ENCODE measurements at places on chromosomes 12 and 14.

DNA sequence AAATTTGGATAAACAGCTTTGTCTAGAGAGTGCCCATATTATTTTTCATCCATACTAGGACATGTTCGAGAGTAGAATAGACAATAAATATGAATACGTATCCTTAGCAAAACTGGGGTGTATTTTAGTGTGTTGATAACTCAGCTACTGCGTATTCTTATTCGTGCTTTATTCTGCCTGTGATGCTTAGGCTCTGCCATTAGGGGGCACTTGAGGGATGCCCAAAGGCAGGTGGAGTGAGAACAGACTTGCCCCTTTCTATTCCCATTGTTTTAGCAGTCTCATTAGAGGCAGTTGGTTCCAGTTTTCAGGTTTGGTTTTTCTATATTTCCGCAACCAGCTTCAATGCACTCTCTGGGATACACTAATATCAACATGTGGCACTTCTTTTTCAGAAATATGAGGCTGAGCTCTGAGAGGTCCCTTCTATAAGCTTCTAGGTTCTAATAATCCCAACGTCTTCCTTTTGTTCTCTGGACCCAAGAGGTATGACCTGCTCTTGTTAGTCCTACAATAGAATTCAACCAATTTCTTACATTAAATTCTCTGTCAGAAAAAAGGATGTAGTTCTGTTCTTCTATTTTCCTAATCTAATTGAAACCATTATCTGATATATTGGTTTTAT, 985.7 kb upstream of the FBXO33 start:
- H3K36me3 ChIP-seq: no peaks in the 10 kb centered on the region
- no peaks in the 10 kb centered on the region for H3K4me1 ChIP-seq
- no peak overlapping the region for H3K27ac ChIP-seq
- no peak overlapping the region for H3K4me3 ChIP-seq
- no peaks in the 10 kb centered on the region for H3K27me3 ChIP-seq

GRCh38 chr12:92472201-92472600, 230.6 kb upstream of the PLEKHG7 start:
- no peak overlapping the region for H3K27ac ChIP-seq
- no peaks in the 10 kb centered on the region for H3K36me3 ChIP-seq
- DNase-seq: no peak
- no peak overlapping the region for H3K4me3 ChIP-seq

DNA sequence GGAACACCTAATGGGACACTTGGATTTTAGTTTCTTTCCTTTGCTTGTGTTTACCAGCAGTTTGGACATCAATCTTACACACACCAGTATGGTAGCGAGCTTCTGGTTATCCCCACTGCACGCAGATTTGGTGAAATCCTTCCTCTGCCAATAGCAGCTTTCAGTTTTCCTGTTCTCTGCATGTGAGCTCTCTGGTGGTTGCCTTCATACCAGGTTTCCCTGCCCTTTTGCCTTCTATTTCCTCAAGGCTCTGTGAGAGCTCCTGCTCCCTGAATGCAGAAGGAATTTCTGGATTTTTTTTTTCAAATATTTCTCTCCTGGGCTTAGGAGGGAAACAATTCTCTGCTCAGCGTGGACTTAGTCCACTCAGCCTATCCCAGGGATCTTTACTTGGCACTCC, 93.0 kb upstream of the CCDC91 start:
- no peak for DNase-seq
- no peaks in the 10 kb centered on the region for H3K36me3 ChIP-seq

DNA sequence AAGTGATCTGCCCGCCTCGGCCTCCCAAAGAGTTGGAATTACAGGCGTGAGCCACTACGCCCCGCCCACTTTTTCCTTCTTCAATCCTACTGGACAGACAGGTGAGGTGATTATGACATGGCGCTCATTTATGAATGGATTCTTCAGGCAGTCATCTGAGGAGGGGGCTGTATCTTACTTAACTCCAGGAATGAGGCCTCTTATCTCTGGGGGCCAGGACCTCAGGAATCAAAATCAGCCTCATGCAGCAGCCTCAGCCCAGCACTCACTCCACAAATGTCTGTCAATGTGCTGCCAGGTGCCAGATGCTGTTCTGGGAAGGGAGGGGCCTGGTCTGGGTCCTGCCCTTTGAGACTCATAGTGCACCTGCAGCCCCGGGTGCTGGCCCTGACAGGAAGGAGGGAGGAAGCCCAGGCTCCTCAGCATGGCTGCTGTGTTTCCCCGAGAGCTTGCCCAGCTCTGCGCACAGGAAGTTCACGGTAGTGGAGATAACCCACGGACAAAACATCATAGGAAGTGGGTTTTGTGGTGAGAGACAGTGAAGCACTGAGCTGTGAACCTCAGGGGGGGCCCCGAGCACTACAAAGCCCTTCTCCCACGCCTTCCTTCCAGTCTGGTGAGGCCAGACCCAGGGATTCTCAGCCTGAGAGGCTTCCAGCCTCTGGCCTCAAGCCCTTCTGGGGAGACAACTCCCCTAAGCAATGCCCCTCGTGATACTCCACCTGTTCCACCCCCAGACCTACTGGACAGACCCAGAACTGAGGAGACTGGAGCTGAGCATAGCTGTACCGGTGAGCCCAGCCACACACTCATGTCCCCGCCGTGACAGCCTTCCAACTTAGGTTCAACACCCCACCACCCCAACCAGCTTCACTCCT, 22.3 kb downstream of the GALNT6 start:
- peak overlapping the region; percentile 73 for H3K4me3 ChIP-seq
- H3K27ac ChIP-seq: peak overlapping the region; percentile 74
- peak; percentile 98 for DNase-seq
- no peaks in the 10 kb centered on the region for H3K27me3 ChIP-seq

DNA sequence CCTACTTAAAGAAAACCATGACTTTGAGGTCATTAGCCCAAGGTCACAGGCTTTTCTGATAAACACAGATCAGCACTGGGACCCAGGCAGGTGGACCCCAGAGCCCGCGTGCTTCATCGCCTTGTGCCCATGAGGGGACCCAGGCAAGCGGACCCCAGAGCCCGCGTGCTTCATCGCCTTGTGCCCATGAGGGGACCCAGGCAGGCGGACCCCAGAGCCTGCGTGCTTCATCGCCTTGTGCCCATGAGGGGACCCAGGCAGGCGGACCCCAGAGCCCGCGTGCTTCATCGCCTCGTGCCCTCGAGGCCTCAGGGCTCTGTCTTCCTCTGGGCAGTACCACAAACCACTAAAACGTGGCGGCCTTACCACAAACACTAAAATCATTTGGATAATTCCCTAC, 31.7 kb downstream of the STX2 start:
- H3K27ac ChIP-seq: no peak overlapping the region
- H3K27me3 ChIP-seq: no peaks in the 10 kb centered on the region
- peaks cover 67% of the 10 kb centered on the region for H3K36me3 ChIP-seq
- no peak for DNase-seq

GRCh38 chr12:20439626-20440025, 71.3 kb downstream of the PDE3A start:
- H3K4me1 ChIP-seq: no peaks in the 10 kb centered on the region
- DNase-seq: no peak
- H3K36me3 ChIP-seq: no peaks in the 10 kb centered on the region
- no peak overlapping the region for H3K27ac ChIP-seq

DNA sequence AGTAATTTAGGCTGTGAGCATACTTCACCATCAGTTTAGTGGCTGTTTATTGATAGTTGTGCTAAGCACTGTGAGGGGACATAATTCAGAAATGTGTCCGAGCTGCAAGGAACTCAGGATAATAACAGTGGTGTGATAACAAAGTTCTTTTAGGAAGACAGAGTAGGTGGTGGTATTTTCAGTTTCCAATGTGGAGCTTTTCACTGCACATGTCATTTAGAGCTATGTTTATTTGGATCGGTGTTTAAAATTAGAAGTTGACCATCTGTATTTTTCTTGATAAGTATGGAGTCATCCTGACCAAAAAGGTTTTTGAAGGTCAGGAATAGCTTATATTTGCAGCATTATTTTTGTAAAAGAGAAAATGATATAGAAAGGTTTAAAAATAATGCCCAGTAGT, 443.5 kb downstream of the TMTC2 start:
- DNase-seq: no peak
- no peaks in the 10 kb centered on the region for H3K36me3 ChIP-seq
- H3K4me1 ChIP-seq: no peaks in the 10 kb centered on the region
- no peak overlapping the region for H3K27ac ChIP-seq
- H3K4me3 ChIP-seq: no peak overlapping the region

GRCh38 chr12:91406920-91407341, 224.3 kb upstream of the DCN start:
- no peak overlapping the region for H3K4me3 ChIP-seq
- no peaks in the 10 kb centered on the region for H3K27me3 ChIP-seq
- H3K27ac ChIP-seq: no peak overlapping the region
- no peak for DNase-seq
- no peaks in the 10 kb centered on the region for H3K4me1 ChIP-seq

DNA sequence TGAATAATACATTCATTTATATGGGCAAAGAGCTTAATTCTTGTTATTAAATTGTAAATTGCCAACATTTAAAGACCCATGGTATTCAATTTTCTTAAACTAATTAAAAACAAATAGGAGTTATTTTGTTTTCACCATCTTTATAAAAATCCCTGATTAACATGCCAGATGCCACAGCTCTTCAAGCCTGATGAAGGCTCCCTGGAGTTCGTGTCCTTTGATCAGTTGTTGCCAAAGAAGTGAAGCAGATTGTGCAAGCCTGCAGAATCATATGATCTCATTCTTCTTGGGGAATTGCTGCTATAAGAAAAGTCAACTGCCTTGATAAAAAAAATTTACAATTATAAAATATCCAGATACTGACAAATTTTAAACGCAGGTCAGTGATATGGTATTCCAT, 288.3 kb upstream of the PPFIA2 start:
- no peaks in the 10 kb centered on the region for H3K36me3 ChIP-seq
- no peaks in the 10 kb centered on the region for H3K27me3 ChIP-seq
- no peak overlapping the region for H3K4me3 ChIP-seq
- no peak for DNase-seq
- H3K27ac ChIP-seq: no peak overlapping the region
- H3K4me1 ChIP-seq: no peaks in the 10 kb centered on the region

DNA sequence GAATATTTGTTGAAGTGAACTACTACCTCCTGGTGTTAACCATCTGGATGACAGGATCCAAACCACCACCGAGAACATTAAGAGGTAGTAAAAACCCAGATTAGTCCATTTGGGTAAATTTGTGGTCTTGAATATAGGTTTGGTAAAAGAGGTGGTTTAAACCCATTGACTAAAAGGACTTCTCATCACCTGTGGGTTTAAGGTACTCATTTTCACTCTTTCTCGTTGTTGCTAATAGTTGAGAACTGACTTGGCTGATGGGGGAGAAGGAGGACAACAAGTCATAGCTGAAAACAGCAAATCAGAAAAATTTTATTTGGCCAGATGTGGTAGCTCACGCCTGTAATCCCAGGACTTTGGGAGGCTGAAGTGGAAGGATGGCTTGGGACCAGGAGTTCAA, 59.2 kb downstream of the ACADS start:
- no peaks in the 10 kb centered on the region for H3K27me3 ChIP-seq
- H3K27ac ChIP-seq: no peak overlapping the region
- H3K4me3 ChIP-seq: no peak overlapping the region
- H3K36me3 ChIP-seq: peaks cover 37% of the 10 kb centered on the region
- peaks cover 4% of the 10 kb centered on the region for H3K4me1 ChIP-seq

GRCh38 chr12:47078086-47078395, 1.4 kb upstream of the PCED1B start:
- DNase-seq: no peak
- H3K4me1 ChIP-seq: peaks cover 43% of the 10 kb centered on the region
- no peak overlapping the region for H3K27ac ChIP-seq
- no peaks in the 10 kb centered on the region for H3K27me3 ChIP-seq
- no peaks in the 10 kb centered on the region for H3K36me3 ChIP-seq
- peak overlapping the region; percentile 93 for H3K4me3 ChIP-seq

- H3K4me1 ChIP-seq: peaks cover 33% of the 10 kb centered on the region
- H3K36me3 ChIP-seq: no peaks in the 10 kb centered on the region
- no peak overlapping the region for H3K4me3 ChIP-seq
- H3K27ac ChIP-seq: peak overlapping the region; percentile 18
These were observed 1.8 kb upstream of the COX14 start for GRCh38 chr12:50110127-50110761.

DNA sequence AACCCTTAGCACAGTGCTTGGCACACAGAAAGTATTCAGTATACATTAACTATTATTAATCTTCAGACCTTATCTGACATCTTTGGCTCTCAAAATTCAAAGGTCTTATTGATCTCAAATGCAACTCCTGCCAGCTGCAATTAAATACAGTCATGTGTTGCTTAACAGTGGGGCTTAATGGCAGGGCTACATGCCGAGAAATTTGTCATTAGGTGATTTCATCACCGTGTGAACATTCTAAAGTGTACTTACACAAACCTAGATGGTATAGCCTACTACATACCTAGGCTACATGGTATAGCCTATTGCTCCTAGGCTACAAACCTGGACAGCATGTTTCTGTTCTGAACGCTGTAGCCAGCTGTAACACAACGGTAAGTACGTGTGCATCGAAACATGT, 156.3 kb upstream of the TMCC3 start:
- no peak overlapping the region for H3K4me3 ChIP-seq
- no peak overlapping the region for H3K27ac ChIP-seq
- H3K36me3 ChIP-seq: no peaks in the 10 kb centered on the region
- no peaks in the 10 kb centered on the region for H3K27me3 ChIP-seq

DNA sequence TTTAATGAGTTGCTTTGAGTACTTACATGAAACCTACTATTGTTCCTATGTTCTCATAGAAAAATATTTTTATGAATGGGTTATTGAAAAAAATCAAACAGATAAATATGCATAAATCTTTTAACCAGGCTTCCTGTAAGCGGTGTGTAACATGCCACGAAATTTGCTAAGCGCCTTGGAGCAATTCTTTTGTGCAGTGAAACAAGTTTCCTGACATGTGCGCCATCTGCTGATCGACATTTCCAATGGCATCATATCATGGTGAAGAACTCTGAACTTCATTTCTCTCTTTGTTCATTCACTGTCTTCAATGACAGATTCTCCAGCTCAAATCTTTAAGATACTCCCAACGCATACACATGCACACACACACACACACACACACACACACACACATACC, 145.6 kb upstream of the NAV3 start:
- H3K27me3 ChIP-seq: no peaks in the 10 kb centered on the region
- no peaks in the 10 kb centered on the region for H3K36me3 ChIP-seq
- no peak for DNase-seq
- H3K27ac ChIP-seq: no peak overlapping the region
- no peak overlapping the region for H3K4me3 ChIP-seq

- H3K4me1 ChIP-seq: peaks cover 12% of the 10 kb centered on the region
- H3K4me3 ChIP-seq: peak overlapping the region; percentile 63
- H3K27ac ChIP-seq: peak overlapping the region; percentile 63
- H3K36me3 ChIP-seq: no peaks in the 10 kb centered on the region
These were observed 693 bp upstream of the RIMKLB start for GRCh38 chr12:8697120-8697475.

DNA sequence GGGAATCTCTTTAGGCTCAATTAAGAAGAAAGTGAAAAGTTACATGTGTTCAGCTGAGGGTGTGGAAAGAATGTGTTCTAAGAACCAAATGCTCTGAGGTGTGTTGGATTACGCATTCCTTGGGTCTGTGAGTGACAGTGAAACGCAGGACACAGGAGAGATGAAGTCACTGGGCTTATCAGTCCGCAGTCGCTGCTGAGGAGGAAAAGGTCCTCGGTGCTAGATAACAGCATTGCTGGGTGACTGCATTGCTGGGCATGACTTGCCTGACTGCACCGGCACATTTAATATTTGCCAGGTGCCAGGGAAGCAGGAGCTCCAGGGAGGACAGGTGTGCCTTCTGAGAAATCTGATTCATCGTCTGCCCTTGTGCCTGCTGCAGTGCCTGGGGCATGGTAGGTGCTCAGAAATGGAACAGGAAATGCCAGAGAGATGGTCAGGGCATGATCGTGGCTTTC, 64.4 kb upstream of the FZD10 start:
- H3K4me3 ChIP-seq: no peak overlapping the region
- H3K27me3 ChIP-seq: no peaks in the 10 kb centered on the region
- no peaks in the 10 kb centered on the region for H3K4me1 ChIP-seq
- DNase-seq: no peak
- no peaks in the 10 kb centered on the region for H3K36me3 ChIP-seq

Data from CD4-positive, CD25-positive, alpha-beta regulatory T cell (primary cell).